A549 treated with DMSO at 1 μM for 4 hours (cell line): ENCODE measurements at places on chromosomes 3 and 15. TPM values are rescaled to one million over a fixed set of nuclear protein-coding genes. Genes with fewer than 3 reads are reported as not detected.

The GOLGA8G gene
- 0.04 TPM in 1 of 5 replicates, not detected in the others for total RNA-seq

The DNAH12 gene
- 0.07 to 0.12 TPM (median 0.09 TPM) in 4 of 5 replicates, not detected in the other for total RNA-seq

The PAQR5 gene
- total RNA-seq: 79.0 to 125 TPM (median 119 TPM) in 5 replicates

The SIAH2 gene
- total RNA-seq: 16.2 to 20.6 TPM (median 19.3 TPM) in 5 replicates

The NLGN1 gene
- total RNA-seq: not detected in 5 replicates

The USP19 gene
- 18.4 to 28.3 TPM (median 24.9 TPM) in 5 replicates for total RNA-seq

The LYZL4 gene
- total RNA-seq: not detected in 5 replicates

The NAALADL2 gene
- total RNA-seq: 0.14 to 0.36 TPM (median 0.24 TPM) in 4 of 5 replicates, not detected in the other

The AQR gene
- total RNA-seq: 24.5 to 38.2 TPM (median 35.0 TPM) in 5 replicates

The LRTM1 gene
- not detected in 5 replicates for total RNA-seq

The LCTL gene
- 0.06 TPM in 2 of 5 replicates, not detected in the others for total RNA-seq

The OIP5 gene
- 13.9 to 15.3 TPM (median 14.6 TPM) in 5 replicates for total RNA-seq

The CPLX3 gene
- total RNA-seq: 0.06 TPM in 1 of 5 replicates, not detected in the others

The NR1I2 gene
- not detected in 5 replicates for total RNA-seq

The TF gene
- 0.68 to 1.4 TPM (median 0.83 TPM) in 5 replicates for total RNA-seq

The PTPRG gene
- total RNA-seq: 2.3 to 3.5 TPM (median 3.2 TPM) in 5 replicates

The EOGT gene
- 8.6 to 14.3 TPM (median 10.8 TPM) in 5 replicates for total RNA-seq
